ENCODE measurements at places on chromosomes 4 and X. TPM values are rescaled to one million over a fixed set of nuclear protein-coding genes. Genes with fewer than 3 reads are reported as not detected.

DNA sequence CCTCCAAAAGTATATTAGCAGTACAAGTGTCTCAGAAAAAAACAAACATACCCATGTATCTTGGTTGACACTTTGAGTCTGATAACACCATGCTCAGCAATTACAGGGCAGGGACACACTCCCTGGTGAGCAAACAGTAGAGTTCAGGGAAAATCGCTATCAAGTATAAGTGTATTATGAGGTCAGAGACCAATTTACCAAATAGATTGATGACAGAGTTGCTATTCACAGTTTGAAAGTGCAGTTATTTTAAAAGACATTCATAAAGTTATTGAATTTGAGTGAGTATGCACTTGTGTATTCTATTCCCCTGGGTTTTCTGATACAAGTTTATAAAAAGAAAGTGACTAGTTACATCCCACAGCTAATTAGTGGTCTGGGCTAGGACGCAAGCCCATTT lies 10.2 kb upstream of the LONRF3 start:
- DNase-seq, result no peak

- DNase-seq, result no peak
These were observed 40.0 kb downstream of the ERVMER34-1 start for GRCh38 chr4:52711272-52711671.

Gene HSFX2
- not detected for total RNA-seq

Gene TCP11X1
- total RNA-seq, result not detected

GRCh38 chr4:109735566-109736365 lies 5.9 kb upstream of the PLA2G12A start:
- DNase-seq, result no peak

Gene OPRPN
- not detected for total RNA-seq

DNA sequence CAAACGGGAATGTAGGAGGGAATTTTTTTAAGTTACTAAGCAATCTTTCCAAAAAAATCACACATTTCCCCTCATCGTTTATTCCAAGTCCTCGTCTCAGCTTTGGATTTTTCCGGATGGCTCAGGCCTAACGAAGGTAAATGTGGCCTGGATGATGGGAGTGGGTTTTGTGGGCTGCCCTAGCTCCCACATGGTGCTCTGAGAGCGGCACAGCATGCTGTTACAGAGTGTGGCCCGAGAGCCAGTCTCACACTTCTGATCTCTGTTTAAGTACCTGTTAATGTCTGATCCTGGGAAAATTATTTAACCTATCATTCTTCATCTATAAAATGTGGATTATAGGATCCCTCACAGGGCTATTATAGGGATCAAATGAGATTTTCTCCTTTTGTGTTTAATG lies 38.2 kb upstream of the ADAM29 start:
- no peak for DNase-seq

- peak; percentile 73 for DNase-seq
These were observed 469.0 kb upstream of the BOD1L1 start for GRCh38 chr4:14096396-14096965.

DNA sequence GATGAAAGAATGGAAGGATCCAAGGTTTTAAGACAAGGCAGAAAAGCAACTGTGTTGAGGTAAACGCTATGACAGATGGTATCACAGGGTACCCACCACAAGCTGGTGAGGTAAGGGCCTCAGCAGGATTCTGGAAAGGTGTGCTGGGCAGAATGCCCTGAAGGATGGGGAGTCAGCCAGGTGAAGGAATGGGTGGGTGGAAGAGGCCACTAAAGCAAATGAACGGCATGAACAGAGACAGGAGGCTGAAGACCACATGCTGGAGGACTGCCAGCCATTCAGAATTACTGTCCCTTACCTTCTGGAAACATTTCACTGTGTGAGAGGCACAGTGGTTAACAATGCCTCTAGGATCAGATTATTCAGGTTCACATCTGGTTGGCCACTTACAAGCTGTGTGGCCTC lies 23.6 kb downstream of the GPRIN3 start:
- no peak for DNase-seq

Gene CT55
- total RNA-seq, result not detected

GRCh38 chrX:109773374-109773773 lies 40.3 kb upstream of the ACSL4 start:
- no peak for DNase-seq

DNA sequence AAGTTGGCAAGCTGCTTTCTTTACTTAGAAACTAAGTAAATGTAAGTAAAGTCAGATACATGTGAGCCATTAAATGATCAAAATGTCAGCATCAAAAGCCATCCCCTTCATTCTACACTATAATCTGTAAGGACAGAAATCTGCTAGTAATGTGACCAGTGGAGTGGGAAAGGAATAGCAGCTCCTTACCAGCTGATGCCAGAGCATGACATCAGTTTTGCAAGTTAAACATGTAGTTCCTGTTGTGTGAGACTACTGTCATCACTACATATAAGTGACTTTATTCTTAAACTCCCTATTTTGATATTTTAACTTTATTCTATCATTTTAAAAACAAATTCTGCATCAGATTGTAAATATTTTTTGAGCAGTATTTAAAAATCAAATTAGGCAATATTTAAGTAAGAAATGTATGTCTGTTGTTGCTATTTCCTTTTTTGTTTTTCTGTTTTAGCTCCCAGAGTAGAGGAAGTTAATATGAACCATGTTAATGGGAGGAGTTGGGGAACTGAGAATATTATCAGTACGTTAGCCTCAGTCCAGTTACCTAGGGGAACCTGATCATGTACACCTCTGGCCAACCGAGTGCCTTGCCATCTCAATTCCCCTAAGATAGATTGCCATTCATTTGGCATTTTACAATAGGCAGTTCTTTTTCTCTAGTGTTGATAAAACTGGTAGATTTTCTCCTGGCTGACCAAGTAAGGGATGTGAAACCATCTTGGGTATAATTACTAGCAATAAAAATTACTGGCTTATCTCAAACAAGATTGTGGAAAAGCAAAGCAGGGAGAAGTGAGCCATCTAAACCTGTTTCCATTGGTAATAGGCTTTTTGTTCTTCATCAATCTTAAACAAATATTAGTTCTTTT lies 34.7 kb downstream of the CCNI start:
- peak; percentile 65 for DNase-seq

Gene CT47B1
- total RNA-seq, result not detected

GRCh38 chrX:45142185-45142584 lies 58.5 kb downstream of the DIPK2B start:
- no peak for DNase-seq

Gene FATE1
- total RNA-seq, result not detected

GRCh38 chr4:135353008-135353407 lies 1151.4 kb upstream of the PABPC4L start:
- DNase-seq, result no peak

Gene SPANXD
- total RNA-seq, result not detected

Gene DGKK
- total RNA-seq, result not detected

DNA sequence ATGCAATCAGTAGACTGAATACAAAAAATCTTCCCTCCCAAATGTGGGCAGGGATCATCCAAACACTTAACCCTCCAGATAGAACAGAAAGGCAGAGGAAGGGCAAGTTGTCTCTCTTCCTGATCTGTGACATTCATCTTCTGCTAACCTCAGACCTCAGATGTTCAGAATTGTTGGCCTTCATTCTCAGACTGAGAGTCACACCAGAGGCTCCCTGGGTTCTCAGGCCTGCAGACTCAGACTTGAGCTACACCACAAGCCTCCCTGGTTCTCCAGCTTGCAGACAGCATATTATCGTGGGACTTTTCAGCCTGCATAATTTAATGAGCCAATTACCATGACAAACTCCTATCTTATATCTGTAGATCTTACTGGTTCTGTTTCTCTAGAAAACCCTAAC lies 1471.6 kb upstream of the ADGRL3 start:
- DNase-seq, result no peak

GRCh38 chrX:138487866-138488265 lies 223.7 kb downstream of the FGF13 start:
- DNase-seq, result no peak

DNA sequence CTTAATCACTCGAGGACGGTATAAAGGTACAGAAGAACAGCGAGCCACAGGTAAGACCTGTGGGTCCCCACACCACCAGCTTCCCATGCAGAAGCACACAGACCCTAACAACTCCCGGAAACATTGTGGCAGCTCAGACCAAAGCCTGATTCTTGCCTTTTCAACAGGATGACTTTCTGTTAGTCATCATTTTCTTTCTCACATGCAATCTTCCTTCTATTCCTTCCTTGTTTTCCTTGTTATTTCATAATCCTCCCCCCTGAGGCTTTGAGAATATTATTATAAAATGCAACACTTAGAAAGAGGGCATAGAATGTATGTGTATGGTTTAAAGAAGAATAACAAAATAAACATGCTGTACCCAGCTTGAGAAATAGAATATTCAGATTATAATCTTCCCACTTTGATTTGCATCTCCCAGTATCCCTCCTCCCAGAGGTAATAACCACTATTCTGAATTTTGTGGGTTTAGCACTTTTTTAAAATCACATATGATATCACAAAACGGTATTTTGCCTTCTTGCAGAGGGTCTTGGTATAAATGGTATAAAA lies 100.9 kb downstream of the FHDC1 start:
- peak; percentile 22 for DNase-seq

GRCh38 chrX:25131055-25131454 lies 115.3 kb upstream of the ARX start:
- peak; percentile 20 for DNase-seq

- no peak for DNase-seq
These were observed 120.0 kb upstream of the CHRDL1 start for GRCh38 chrX:110915570-110915969.

Gene OPN1MW2
- not detected for total RNA-seq

- DNase-seq, result no peak
These were observed 17.1 kb downstream of the SPON2 start for GRCh38 chr4:1155314-1155713.

GRCh38 chrX:3440981-3441380 lies 94.5 kb upstream of the MXRA5 start:
- DNase-seq, result no peak

Gene RTL3
- under 0.01 TPM for total RNA-seq

DNA sequence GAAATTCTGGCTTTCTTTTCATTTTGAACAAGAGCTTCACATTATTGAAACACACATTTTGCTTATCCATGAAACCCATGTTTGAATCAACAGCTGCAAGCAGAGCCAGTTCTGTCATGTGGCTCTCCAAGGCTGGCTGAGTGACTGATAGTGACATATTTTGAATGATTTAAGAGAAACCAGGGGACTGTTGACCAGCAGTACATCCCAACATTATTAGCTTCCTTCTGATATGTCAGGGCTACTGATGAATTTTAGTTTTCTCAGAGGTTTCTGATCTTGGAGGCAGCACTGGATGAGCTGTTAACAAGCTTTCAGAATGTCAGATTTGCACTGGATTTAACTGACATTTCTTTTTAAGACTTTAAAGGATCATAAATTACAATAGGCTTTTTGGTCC lies 74.6 kb upstream of the GRXCR1 start:
- no peak for DNase-seq

DNA sequence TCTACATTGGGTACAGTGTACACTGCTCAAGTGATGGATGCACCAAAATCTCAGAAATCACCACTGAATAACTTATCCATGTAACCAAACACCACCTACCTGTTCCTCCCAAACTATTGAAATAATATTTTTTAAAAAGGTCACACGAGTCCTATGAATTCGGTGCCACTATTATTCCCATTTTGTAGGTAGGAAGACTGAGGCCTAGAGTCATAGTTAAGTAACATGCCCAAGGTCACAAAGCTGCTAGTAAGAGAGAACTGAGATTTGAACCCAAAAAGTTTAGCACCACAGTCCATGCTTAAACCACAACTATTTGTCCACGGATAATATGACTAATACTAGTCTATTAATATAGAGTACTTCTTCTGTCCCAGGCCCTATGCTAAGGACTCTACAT lies 2.7 kb downstream of the ARHGEF6 start:
- peak; percentile 11 for DNase-seq

DNA sequence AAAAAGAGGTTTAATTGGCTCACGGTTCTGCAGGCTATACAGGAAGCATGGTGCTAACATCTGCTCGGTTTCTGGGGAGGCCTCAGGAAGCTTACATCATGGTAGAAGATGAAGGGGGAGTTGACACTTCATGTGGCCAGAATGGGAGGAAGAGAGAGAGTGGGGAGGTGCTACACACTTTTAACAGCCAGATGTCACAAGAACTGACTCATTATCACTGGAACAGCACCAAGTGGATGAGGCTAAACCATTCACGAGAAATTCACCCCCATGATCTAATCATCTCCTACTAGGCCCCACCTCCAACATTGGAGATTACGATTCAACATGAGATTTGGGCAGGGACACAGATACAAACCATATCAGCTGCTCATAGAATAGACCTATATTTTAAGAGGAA lies 255.8 kb downstream of the OPHN1 start:
- peak; percentile 33 for DNase-seq

Gene SSX4B
- not detected for total RNA-seq

DNA sequence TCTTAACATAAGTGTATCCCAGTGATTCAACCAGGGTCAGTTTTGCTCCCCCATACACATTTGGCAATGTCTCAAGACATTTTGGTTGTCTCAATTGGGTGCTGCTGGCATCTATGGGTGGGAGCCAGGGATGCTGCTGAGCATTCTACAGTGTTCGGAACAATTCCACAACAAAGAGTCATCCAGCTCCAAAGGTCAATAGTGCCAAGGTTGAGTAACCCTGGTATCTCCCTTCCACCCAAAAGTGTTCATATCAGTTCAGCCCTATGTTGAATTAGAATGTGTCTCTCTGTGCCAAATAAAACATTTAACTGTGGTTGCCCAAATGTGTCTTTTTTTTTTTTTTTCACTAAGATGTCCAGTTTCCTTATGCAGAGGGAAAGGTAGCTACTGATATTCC lies 129.4 kb upstream of the RAI2 start:
- no peak for DNase-seq

GRCh38 chrX:120768681-120769080 lies 107.0 kb downstream of the CT47B1 start:
- peak; percentile 54 for DNase-seq

DNA sequence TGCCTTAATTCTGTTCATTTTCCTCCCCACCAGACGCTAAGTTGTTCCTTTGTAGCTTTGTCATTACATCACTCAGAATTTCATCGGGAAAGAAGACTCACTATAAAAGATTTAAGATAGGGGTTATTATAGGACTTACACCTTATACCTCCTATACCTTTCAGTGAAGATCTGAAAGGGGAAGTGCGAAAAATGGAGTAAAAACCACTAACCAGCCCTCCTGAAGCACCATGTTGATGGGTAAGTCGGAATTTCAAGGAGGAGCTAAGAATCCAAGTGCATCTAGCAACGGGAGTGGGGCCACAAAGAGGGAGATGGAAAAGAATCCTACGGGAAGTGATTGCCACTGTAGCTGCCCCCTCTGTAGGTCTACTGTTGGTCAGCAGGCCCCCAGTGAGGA lies 119.1 kb upstream of the H2AZ1 start:
- no peak for DNase-seq

All from GM23248 (cell line).